ENCODE measurements at places on chromosomes 11 and 22. TPM values are rescaled to one million over a fixed set of nuclear protein-coding genes. Genes with fewer than 3 reads are reported as not detected.

ADM2 gene
- 6.9 TPM for total RNA-seq

IFTAP gene
- 39.3 TPM for total RNA-seq

GRCh38 chr22:47396105-47396504 is 633.7 kb downstream of the TBC1D22A start:
- no peak for DNase-seq

DNA sequence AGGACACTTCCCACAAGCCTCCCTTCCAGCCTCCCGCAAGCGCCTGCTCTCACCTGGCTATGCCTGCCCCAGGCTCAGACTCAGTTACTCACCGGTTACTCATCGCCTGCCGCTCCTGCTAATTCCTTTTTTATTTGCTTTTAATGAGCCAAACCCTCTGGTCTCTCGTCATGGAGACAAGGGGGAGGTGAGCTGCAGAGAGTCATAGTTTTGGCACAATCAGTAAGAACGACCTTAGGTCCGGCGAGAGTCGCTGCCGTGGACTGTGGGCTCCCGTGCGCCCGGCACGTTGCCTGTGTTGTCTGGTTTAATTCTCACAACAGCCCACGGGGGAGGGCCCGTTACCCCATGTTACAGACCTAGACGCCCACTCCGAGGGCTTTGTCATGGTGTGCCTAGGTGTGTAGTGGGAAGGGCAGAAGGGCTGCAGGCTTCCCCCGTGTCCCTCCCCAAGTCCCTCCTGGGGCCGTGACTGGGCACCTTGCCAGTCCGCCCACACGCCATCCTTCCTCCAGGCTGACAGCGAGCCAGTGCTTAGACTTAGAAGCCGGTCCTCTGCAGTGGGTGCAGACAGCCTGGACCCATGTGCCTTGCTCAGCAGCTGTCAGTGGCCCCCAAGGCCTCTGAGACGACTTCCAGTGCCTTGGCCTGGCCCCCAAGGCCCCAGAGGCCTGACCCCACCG is 42.2 kb downstream of the WNT7B start:
- peak; percentile 90 for DNase-seq

GRCh38 chr11:109853156-109853776 is 239.9 kb upstream of the ZC3H12C start:
- DNase-seq: no peak

DNA sequence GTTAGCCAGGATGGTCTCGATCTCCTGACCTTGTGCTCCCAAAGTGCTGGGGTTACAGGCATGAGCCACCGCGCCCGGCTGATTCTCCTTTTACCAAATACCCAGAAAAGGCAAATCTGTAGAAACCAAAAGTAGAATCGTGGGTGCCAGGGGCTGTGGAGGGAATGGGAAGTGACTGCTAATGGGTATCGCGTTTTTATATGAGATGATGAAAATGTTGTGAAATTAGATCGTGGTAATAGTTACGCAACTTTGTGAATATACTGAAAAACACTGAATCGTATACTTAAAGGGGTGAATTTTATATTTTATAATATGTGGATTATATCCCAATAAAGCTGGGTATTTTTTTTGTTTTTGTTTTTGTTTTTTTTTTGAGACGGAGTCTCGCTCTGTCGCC is 48.2 kb upstream of the CREB3L1 start:
- no peak for DNase-seq

All from MG63 (cell line).